ENCODE measurements at places on chromosomes 1 and 21. TPM values are rescaled to one million over a fixed set of nuclear protein-coding genes. Genes with fewer than 3 reads are reported as not detected.

PLPP3 gene
- 17.1 TPM for total RNA-seq

ITGB3BP gene
- total RNA-seq: 17.6 TPM

RGL1 gene
- total RNA-seq: 18.4 TPM

BTBD8 gene
- total RNA-seq: 1.8 TPM

UBXN11 gene
- 3.1 TPM for total RNA-seq

TTC22 gene
- total RNA-seq: not detected

TEKT2 gene
- not detected for total RNA-seq

SIM2 gene
- total RNA-seq: under 0.01 TPM

ST3GAL3 gene
- 14.3 TPM for total RNA-seq

SELP gene
- 0.47 TPM for total RNA-seq

G0S2 gene
- 14.4 TPM for total RNA-seq

SYT11 gene
- 29.9 TPM for total RNA-seq

PDZK1IP1 gene
- total RNA-seq: not detected

KCNJ6 gene
- total RNA-seq: under 0.01 TPM

ANKRD35 gene
- 0.81 TPM for total RNA-seq
